ENCODE measurements at places on chromosomes 5 and 9.

DNA sequence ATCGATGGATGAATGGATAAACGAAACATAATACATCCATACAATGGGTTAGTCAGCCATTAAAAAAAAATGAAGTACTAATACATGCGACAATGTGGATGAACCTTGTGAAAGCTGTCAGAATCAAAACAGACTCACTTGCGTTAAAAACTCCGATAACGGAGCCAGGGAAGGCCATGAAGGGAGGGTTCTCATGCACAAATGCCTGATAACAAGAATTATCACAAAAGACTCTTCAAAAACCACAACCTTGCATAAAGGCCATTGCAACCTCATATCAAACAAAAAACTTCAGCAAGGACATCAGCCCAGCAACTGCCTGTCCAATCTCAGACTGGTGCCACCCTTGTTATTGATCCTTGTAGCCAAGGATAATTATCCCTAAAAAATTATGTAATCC, 13.7 kb downstream of the ERMP1 start:
- no peak for DNase-seq

DNA sequence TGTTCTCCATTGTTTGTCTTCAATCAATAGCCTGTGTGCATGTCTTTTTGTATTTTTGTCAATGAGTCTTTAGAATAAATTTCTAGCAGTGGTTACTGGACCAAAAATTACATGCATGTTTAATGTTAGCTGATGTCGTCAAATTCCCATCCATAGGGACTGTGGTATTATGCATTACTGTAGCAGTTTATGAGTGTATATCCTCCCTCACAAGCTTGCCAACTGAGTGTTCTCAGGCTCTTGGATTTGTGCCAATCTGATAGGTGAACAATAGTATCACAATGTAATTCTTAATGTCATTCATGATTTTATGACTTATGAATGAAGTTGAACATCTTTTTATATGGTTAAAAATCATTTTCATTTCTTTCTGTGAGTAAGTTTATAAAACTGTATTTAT, 13.0 kb downstream of the SNX24 start:
- no peak for DNase-seq

- no peak for DNase-seq
These were observed 291.4 kb downstream of the YTHDC2 start for GRCh38 chr5:113804943-113805342.

GRCh38 chr5:88670461-88670860, 212.5 kb downstream of the MEF2C start:
- DNase-seq: no peak

DNA sequence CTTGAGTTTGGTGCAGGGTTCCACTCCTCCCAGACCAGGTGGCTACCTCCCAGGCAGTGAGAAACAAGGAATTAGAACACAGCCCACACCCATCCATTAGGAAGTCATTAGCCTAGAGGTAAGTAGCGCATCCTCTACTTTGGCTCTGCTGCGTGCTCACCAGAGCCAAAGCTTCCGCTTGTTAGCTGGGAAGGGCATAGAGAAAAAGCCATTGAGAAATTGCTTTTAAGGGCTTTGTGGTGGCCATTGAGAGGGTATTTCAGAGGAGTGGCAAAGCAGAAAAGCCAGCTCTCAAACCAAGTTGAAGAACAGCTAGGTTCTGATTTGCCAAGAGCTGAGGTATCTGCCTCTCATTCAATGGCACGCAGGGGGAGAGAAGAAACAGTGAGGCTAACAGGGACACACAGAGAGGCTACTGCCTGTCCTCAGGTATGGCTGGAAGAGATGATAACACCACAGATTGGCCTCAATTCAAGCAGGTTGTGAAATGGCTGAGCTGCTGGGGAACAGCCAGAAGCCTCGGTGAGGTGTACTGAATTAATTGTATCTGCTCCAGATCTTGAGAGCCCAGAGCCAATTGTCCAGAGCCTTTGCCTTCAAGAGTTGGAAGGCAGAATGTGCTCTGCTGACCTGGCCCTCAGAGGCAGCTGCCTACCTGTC, 119.4 kb downstream of the NTRK2 start:
- no peak for DNase-seq

- DNase-seq: no peak
These were observed 12.1 kb upstream of the RCL1 start for GRCh38 chr9:4780651-4781050.

Measured in activated naive CD8-positive, alpha-beta T cell treated with anti-CD3 and anti-CD28 coated beads, Interleukin-2, amount 50 U/mL, for 16 hours (primary cell).